AML-193 (cell line): ENCODE measurements at places on chromosomes 11 and 22.

DNA sequence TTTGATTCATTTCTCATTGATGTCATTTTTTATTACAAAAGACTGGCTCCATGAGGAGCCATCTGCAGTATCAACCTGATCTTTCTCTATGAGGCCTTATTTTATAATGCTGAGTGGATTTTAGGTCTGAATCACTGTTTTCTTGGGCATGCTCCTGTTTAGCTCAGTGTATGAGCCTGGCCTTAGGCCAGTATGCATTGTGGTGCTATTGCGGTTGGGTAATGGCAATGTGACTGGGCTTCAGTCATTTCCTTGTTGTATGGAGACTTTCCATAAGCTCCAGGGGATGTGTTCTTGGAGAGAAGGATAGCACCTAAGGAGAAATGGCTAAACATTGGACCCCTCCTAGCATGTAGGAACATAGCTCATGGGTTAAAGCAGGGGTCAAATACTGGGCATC, 293.2 kb downstream of the NELL1 start:
- no peak for DNase-seq

DNA sequence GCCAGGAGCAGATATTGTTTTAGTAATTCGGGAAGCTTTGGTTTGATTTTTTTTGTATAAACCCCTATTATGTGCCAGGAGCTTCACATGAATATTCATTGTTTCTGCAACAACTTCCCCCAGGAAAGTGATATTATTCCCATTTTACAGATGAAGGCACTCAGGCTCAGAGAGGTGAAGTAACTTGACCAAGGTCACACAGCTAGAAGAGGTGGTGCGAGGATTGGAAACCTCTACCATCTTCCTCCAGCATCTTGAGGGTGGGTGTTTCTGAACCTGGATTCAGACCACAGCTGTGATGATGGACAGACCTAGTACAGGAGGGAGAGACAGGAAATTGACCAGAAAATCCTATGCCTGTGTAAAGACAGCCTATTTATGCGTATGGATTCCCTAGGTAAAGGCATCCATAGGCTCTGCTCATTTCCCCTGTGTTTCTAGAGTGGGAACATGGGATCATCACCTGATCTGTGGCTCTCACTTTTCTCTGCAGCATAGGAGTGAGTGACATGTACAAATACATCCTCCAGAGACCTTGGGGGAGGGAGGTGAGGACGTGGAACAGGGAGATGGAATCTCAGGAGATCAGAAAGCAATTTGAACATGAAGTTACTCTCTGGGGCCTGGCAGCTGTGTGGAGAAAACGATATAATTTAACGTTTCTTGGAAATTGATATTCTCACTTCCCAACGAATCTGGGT, 81.4 kb downstream of the TSPAN18 start:
- no peak for DNase-seq

GRCh38 chr22:33426451-33426850, 368.3 kb upstream of the SYN3 start:
- no peak for DNase-seq

DNA sequence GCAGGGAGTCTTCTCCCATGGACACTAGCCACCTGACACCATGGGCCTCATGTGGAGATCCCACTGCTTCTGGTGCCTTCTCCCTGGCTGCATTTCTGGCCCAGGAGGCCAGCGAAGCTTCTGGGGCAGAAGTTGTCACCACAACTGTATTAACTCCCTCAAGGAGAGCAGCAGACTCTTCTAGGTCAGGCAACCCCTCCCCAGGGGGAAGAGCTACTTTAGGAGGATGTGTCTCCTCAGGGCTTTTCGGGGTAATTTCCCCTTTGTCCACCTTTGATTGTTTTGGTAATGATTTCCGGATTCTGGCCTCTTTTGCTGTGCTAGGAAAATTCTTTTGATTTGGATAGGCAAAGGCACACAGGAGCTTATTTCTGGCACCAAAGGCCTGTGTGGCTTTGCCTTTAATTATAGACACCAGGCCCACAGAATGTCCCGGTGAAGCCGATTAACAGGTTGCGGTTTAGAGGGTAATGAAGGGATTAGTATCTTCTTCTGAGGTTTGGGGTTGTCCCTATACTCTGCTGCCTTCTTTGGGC, 8.9 kb upstream of the UCP2 start:
- DNase-seq: no peak

DNA sequence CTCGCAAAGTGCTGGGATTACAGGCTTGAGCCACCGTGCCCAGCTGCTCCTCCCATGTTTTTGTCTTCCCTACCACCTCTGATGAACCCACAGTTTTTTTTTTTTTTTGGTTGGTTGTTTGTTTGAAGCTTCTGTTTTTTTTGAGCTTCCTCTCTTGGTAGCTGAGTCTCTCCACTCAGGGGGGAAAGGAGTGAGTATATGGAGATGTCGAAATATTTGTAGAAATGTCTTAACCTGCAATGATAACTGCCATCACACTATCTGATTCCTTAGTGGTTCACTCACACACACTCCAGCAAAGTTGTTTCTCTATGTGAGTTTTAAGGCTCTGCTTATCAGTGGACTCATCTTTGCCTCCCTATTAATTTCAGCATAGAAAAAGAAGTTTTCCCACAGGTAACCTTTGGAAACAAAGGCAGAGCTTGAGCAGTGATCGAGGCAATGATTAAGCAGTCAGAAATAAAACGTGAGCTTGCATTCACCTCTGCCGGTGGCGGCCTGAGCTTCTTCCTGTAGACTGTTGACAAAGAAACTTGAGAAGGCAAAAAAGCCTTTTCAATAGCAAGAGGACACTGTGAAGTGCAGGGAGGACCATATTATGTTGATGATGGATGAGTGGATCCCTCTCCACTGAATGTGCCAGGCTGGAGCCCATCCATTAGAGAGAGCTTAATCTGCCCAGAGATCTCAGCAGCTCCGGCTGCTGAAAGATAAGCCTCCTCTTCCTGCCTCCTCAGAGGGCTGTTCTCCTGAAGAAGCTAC, 29.0 kb upstream of the RASSF10 start:
- DNase-seq: no peak

- DNase-seq: no peak
Observed at GRCh38 chr22:32920734-32921133, 119.2 kb downstream of the TIMP3 start.

DNA sequence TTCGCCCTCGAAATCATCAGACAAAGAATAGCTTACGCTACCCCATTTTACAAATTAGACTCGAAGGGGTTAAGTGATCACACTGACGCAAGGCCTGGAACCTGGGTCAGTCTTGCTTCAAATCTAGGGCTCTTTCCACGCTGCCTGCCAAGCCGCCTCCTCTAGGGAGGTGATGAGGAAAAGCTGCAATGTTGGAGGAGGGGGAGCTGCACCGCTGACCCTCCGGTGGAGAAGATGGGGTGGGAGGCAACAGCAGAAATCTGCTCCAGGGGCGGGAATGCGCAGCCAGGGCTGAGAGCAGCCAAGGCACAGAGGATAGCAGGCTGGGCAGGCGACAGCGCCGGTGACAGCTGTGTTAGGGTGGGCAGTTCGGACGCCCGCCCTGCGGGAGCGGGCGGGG, 595 bp downstream of the SYVN1 start:
- no peak for DNase-seq

- no peak for DNase-seq
Observed at GRCh38 chr11:67613960-67614715, 7.4 kb downstream of the NDUFV1 start.

GRCh38 chr11:11409901-11410300, 56.9 kb upstream of the CSNK2A3 start:
- DNase-seq: no peak

GRCh38 chr11:86923999-86924766, 31.0 kb downstream of the FZD4 start:
- no peak for DNase-seq

DNA sequence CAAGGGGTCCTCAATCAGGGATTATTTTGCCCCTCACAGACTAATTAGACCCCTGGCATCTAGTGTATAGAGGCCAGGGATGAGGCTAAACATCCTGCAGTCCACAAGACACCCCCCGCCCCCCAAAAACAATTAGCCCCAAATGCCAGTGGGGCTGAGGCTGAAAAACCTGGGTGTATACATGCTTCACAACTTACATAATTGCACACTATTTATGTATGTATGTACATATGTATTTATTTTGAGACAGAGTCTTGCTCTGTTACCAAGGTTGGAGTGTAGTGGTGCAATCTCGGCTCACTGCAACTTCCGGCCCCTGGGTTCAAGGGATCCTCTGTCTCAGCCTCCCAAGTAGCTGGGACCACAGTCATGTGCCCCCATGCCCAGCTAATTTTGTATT, 28.8 kb upstream of the SHANK2 start:
- no peak for DNase-seq

DNA sequence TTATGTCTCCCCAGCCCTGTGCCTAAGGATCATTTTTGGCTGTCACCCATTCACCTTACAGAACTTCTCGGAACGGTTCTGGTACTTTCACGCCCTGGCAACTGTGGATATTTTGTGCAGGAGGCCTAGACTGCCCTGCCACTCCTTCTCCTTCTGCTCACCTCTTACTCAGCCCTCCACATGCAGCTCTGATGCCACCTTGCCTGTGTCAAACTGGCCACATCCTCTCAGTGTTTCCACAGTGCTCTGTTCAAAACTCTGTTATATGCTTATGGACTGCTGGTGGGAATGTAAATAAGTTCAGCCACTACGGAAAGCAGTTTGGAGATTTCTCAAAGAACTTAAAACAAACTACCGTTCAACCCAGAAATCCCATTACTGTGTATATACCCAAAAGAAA, 100.8 kb upstream of the MTMR2 start:
- no peak for DNase-seq

DNA sequence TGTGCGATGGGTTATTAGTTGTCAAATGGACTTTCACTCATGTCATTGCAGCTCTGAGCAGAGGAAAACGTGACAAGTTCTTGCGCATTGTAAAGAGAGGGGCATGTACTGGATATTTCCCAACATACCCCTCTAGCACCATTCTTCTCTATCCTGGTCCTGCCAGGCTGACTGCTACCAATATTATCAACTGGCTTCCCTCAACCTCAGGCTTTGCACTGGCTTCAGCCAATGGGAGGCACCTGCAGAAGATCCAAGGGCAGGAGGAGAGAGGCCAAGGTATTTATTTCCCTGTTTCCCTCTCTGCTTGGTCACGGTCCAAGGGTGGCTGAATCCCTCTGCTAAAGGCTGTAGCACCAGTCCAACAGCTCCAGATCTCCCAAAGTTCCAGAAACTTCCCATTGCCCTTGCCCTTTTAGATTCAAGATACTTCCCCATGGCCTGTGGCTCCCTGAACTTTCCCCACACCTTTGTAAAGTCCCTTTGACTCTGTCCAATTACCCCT, 175.6 kb upstream of the NECTIN1 start:
- no peak for DNase-seq

- DNase-seq: no peak
Observed at GRCh38 chr11:6719576-6719975, 36.4 kb upstream of the MRPL17 start.

DNA sequence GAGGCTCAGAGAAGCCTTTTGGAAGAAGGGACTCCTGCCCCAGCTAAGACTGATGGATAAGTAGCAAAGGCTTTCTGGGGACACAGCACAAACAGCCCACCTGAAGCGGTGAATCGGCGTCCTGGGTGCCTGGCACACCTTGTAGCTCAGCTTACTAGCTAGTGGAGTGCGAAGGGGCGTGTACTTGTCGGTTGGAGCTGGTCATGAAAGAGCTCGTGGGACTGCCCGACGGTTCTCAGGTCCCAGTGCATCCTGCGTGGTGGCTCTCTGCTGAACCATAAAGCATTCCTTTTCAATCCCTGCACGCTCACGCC, 690 bp upstream of the UVRAG start:
- DNase-seq: peak; percentile 73

DNA sequence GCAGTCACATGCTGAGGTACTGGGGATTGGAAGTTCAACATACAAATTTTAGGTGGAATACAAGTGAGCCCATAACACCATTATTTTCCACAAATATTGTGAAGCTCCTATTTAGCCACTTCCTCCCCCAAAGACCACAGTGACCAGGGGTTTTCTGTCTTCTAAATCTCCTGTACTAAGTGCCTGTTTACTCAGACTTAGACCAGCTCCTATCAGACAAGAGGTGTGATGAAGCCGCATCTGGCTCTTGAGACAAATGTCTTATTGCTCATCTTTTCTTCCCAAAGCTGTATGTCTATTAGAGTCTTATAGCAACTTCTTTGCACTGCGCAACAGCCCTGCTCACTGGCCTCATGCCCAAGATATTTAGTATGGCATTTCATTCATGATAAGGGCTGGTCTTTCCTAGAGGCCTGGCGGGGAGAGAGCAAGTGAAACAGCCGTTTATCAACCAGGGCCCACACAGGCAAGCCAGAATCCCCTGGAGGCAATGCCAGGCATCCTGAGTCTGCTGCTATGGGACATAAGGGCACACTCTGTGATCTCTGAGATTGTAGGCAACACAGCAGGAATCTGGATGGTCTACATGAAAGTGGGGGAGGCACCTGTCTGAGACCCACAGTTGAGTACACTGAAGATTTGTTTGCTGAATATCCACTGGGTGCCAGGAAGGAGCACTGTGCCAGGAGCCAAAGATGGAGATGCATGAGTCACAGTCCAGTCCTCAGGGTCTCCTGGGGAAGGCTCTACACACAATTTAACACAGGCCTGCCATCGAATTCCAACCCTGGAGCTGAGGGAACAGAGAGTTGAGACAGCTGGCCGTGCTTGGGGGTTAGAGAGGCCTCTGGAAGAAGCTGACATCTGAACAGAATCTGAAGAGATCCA, 78.5 kb upstream of the NCAM1 start:
- DNase-seq: no peak
